ENCODE measurements at places on chromosomes 2 and 18. TPM values are rescaled to one million over a fixed set of nuclear protein-coding genes. Genes with fewer than 3 reads are reported as not detected.

Gene HOXD4
- 1.6 TPM for total RNA-seq

Gene SNED1
- total RNA-seq, result 4.6 TPM

Gene COLEC11
- 0.47 TPM for total RNA-seq

Gene CNDP1
- total RNA-seq, result 0.10 TPM

Gene TFCP2L1
- 103 TPM for total RNA-seq
